ENCODE measurements at places on chromosomes 4 and X.

GRCh38 chr4:148292686-148293085 lies 149.5 kb downstream of the NR3C2 start:
- DNase-seq = no peak

- no peak for DNase-seq
Observed at GRCh38 chr4:186623546-186623945, 68.2 kb upstream of the MTNR1A start.

DNA sequence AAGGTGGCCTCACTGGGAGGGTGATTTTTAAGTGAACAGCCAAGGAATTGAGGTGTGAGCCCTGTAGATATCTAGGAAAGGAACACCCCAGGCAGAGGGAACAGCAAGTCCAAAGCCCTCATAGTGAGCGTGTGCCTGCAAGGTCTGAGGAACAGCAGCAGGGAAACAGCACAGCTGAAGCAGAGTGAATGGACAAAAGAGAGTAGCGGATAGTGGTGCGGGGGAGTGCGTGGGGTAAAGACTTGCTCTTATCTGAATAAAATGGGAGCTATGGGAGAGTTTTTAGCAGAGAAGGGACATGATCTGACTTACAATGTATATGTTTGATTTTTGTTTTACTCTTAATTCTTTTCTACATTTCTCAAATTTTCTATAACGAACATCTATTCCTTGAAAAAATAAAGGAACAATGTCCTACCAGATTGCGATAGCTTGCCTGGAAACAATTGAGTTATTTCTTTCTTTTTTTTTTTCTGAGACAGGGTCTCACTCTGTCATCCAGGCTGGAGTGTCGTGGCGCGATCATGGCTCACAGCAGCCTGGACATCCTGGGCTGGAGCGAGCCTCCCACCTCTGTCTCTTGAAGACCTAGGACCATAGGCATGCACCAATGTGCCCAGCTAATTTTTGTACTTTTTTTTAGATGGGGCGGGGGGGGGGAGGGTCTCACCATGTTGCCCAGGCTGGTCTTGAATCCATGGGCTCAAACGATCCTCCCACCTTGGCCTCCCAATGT lies 19.5 kb upstream of the HADH start:
- DNase-seq = no peak

DNA sequence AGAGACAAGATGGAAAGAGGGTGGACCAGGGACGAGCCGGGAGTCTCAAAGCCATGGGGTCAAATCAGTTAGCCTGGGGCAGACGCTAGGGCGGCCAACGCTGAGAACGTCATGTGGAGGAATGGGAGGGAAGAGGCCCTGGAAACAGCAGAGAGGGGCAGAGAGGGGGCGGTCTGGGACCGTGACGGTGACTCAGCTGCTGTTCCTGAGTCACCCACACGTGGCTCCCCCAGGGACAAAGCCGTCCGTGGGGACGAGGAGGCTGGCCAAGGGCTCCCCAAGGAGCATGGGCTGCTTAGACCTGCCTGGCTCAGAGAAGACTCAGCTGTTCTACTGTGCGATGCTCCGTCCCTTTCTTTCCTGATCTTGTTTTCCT lies 108.4 kb upstream of the LRPAP1 start:
- DNase-seq = no peak

- DNase-seq = no peak
Observed at GRCh38 chrX:150227321-150227860, 135.7 kb upstream of the MAMLD1 start.

DNA sequence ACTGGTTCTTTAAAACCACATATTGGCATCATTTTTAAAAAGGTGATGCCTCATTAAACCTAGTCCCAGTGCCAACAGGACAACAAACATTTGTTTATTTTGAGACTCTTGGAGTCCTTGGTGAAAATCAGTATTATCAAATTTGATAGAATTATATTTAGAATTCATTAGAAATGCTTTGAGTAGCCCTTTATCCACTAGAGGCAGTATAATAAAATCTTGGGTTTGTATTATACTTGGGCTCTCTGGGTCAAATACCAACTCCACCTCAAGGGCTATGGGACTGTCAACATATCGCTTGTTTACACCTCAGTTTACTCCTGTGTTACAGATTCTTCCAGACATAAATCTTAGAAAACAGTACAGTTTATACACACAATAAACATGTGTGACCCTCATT lies 335.7 kb upstream of the FSTL5 start:
- DNase-seq = no peak

GRCh38 chr4:95524729-95525128 lies 24.0 kb downstream of the UNC5C start:
- DNase-seq = no peak

DNA sequence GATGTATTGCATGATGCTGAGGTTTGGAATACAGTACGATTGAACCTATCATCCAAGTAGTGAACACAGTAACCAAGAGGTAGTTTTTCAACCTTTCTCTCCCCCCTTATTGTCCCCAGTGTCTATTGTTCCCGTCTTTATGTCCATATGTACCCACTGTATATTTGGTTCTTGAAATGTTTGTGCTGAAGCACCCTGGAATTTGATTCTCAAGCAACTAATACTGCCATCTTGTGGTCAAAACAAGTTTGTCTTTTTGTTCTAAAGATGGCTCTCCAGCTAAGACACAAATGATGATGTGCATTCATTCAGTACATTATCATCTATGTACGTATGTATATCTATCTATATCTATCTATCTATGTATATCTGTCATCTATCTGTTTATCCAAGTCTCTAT lies 33.5 kb upstream of the DCX start:
- DNase-seq = peak; percentile 12

DNA sequence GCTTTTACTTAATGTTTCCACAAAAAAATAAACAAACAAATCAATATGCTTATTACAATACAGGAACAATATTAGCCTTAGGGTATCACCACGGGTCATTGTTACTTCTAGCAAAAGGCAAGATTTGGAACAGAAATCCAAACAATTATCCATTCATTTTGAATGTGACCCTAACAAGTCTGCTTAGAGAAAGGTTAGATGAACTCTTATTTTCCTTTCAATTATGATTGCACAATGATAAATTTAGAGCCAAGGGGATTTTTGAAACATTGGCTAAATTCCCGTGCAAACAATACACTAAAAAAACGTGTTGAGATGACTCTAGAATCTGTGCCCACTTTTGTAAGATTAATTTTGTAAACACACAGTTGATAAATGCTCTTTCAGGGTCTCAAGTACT lies 474.7 kb downstream of the PCDH7 start:
- DNase-seq = no peak

GRCh38 chr4:114257501-114257900 lies 278.1 kb upstream of the ARSJ start:
- DNase-seq = no peak

- no peak for DNase-seq
Observed at GRCh38 chr4:102758241-102759160, 2.3 kb downstream of the MANBA start.

GRCh38 chr4:140812916-140813315 lies 56.7 kb upstream of the TBC1D9 start:
- DNase-seq = no peak

DNA sequence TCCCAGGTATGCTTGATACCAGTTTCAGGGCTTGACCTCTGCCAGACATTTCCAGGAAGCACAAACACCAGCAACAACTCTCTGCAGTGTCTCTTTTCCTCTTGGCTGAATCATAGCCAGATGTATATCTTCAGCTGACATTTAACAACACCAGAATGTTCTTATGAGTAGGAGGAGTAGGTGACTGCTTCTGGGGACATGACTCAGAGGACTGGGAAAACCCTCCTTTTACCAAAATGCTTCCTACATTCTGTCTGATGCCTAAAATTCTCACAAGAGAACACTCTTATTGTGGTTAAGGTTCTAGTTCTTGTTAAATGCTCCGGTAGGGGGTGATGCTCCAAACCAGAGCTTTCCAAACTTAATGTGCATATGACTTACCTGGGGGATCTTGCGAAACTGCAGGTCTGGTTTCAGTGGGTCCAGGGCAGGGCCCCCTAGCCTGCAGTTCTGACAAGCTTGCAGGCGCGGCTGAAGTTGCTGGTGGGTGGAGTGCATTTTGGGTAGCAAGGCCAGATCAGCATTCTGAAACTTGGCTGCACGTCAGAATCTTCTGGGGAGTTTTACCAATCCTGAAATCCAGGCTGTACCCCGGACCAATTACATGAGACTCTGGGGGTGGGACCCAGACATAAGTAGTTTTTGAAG lies 329.3 kb upstream of the RPS6KA3 start:
- no peak for DNase-seq

GRCh38 chr4:54099748-54100574 lies at the start of gene GSX2:
Gene GSX2, plus strand, starts transcription at chr4:54100163. Its CDS starts 182 bp downstream, at chr4:54100345.
- DNase-seq = no peak

DNA sequence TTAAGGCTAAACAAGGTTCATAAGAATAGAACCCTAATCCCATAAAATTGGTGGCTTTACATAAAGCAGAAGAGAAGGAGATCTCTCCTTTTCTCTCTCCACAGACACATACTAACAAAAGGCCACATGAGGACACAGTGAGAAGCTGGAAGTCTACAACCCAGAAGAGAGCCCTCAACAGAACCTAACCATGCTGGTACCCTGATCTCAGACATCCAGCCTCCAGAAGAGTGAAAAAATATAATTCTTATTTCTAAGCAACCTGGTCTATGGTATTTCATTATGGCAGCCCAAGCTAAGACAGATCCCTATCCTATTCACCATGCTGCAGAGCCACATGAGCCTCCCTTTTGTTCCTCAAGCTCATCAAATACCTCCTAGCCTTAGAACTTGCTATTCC lies 195.5 kb downstream of the ANTXR2 start:
- no peak for DNase-seq

DNA sequence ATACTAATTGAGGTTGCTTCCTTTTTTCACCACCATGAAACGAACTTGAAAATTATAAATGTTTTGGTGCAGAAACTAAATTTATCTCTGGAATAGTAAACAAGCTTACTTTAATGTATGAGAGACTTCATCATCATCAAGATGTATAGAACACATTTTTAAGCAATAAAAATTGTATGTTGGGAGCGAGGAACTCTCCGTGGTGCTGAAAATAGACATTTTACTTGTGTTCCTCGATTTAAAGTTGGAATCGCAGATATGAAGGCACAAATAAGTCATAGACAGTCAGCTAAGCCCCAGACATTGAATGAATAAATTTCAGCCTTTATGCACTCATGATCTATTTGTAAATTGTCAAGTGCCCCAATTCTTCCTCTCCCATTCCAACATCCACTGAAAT lies 310.7 kb downstream of the STK32B start:
- DNase-seq = no peak

- DNase-seq = no peak
Observed at GRCh38 chr4:175308236-175308635, 390.1 kb downstream of the ADAM29 start.

GRCh38 chr4:8388528-8388870 lies 52.0 kb downstream of the ACOX3 start:
- DNase-seq = no peak

DNA sequence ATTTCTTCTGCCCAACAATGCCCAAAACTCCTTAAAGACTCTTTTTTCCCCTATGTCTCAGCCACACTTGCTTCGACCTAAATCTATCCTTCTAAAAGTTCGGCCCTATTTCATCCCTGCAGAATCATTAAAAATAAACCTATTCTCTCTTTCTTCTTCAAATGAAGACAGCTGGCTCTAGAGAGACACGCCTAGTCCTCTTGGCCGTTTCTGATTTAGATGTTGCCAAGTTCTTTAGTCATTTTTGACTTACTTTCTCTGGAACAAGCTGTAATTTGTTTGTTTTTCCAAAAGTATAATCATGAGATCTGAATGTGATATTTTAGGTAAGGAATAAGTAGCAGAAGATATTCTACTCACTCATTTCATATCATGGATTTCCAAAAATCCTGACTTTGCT lies 211.6 kb downstream of the CENPC start:
- DNase-seq = no peak

DNA sequence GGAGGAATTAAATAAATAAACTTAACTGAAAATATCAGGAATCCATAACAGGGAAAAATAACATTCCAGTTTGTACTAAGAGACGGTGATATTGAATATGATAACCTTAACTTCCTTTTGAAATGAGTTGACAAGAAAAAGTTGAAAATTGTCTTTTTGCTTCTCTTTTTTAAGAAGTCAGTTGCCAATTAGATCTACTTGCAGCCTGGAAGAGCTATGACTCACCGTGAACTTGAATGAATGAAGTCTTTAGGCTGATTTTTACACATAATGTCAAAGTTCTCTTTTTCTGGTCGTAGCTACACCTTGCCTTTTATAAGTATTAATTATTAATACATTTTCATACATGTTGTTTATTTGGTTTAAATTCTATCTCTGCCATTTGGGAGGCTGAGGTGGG lies 94.4 kb upstream of the HPGD start:
- no peak for DNase-seq

- DNase-seq = no peak
Observed at GRCh38 chr4:70930530-70931256, 28.5 kb downstream of the MOB1B start.

DNA sequence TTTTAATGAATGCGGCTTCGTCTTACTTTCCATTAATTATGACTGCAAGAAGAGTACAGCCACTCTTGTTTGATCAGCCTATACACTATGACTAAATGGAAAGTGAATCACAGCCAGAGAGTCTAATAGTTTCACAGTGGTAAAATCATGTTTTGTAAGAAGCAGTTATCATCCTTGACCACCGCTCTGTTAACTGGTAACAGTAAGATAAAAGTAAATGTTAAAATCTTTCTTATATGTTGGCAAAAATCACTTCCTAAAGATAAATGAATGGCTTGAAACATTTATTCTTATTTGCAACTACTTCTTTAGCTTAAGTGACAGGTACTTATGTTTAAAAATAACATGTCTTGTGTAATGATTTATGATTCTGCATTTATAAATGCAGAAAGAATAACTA lies 13.2 kb downstream of the GALNT7 start:
- no peak for DNase-seq

DNA sequence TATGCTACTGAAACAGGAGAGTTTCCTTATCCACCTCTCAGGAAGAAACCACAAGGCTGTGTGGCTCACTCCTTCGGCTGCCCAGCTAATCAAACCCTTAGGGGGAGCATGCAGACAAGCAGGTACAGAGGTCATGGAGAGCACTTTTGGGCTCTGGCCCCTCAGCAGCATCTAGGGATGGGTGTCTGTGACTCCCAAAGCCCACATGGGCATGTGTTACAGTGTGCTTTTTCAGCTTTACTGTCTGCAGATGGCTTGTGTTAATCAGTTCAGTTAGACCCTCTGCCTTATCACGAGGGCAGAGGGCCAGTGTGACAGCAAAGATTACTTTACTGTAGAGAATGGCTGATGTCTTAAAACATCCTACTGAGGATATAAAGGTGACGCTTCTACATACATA lies 447.4 kb downstream of the PCDH10 start:
- DNase-seq = no peak

GRCh38 chrX:10356979-10357378 lies 200.2 kb downstream of the CLCN4 start:
- DNase-seq = no peak

GRCh38 chr4:65021149-65021548 lies 611.9 kb upstream of the TECRL start:
- DNase-seq = no peak
